ENCODE measurements at places on chromosomes 4 and X.

- peaks cover 97% of the 10 kb centered on the region for H3K27me3 ChIP-seq
- no peak overlapping the region for H3K4me3 ChIP-seq
- H3K36me3 ChIP-seq, result no peaks in the 10 kb centered on the region
- no peak overlapping the region for H3K27ac ChIP-seq
- no peaks in the 10 kb centered on the region for H3K4me1 ChIP-seq
Measured at GRCh38 chr4:3868211-3869173, 102.3 kb downstream of the ADRA2C start.

- DNase-seq, result no peak
- no peak overlapping the region for H3K4me3 ChIP-seq
- no peaks in the 10 kb centered on the region for H3K36me3 ChIP-seq
Measured at GRCh38 chr4:2599304-2599654, 62.8 kb downstream of the FAM193A start.

DNA sequence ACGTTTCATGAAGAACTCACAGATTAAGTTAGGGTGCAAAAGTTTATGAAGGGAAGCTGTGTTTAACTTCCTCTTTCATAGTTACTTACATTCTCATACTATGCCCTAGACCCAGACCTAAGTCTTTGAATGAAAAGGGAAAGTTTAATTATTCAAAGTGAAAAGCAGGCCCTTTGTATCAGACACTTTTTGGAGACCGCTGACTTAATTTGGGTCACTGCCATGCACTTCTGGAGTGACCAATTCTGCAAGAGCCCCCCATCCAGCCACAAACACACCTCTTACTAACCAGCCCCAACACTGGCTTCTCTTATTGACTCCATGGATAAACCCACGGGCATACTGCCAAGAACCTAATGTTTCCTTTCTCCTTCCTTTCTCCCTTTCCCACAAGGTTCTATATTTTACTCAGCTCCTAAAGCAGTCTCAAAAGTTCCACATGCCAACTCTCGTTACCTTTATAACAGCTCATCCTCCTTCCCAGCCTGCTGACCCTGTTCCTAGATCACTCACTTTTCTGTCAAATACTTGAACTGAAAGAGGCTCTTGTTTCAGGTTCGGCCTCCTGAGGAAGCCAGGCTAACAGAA lies 34.5 kb downstream of the ABCE1 start:
- H3K36me3 ChIP-seq, result peaks cover 3% of the 10 kb centered on the region
- no peak overlapping the region for H3K4me3 ChIP-seq
- DNase-seq, result no peak
- H3K27ac ChIP-seq, result no peak overlapping the region
- H3K4me1 ChIP-seq, result peaks cover 29% of the 10 kb centered on the region
- H3K27me3 ChIP-seq, result no peaks in the 10 kb centered on the region

DNA sequence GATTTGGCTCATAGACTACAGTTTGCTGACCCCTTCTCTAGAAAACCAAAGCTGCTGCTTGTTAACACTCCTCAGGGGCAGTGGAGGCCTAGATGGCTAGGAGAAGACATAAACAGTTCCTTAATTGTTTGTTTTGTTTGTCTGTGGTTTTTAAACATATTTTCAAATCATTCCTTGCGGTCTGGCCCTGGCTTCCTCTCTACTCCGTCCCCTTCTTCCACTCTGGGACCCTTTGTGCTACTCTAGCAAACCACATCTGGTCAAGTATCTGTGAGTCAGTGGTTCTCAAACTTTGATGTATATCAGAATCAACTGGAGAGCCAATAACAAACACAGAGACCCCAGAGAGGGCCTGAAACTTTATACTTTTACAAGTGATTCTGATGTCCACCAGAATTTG lies 36.1 kb downstream of the FRMPD4 start:
- no peaks in the 10 kb centered on the region for H3K27me3 ChIP-seq
- H3K27ac ChIP-seq, result no peak overlapping the region
- H3K36me3 ChIP-seq, result no peaks in the 10 kb centered on the region

GRCh38 chrX:106599411-106599810 lies 12.4 kb upstream of the RADX start:
- no peak overlapping the region for H3K4me3 ChIP-seq
- DNase-seq, result peak; percentile 13
- H3K36me3 ChIP-seq, result no peaks in the 10 kb centered on the region
- H3K27me3 ChIP-seq, result no peaks in the 10 kb centered on the region
- no peak overlapping the region for H3K27ac ChIP-seq
- no peaks in the 10 kb centered on the region for H3K4me1 ChIP-seq
